Natural killer cell (primary cell): ENCODE measurements at places on chromosomes 7 and 10. TPM values are rescaled to one million over a fixed set of nuclear protein-coding genes. Genes with fewer than 3 reads are reported as not detected.
A peak's percentile ranks its signal among the peaks of the same experiment; 100 is the strongest.

GRCh38 chr10:99435986-99436638, 5.7 kb upstream of the GOT1 start:
- DNase-seq: no peak

The TMEM140 gene
- total RNA-seq: 81.7 TPM

GRCh38 chr7:55690-56248, 136.6 kb upstream of the FAM20C start:
- no peak for DNase-seq

GRCh38 chr10:46329690-46330016, 42.9 kb downstream of the ANTXRL start:
- no peak for DNase-seq

The NRF1 gene
- total RNA-seq: 43.5 TPM

The PRKAR2B gene
- 14.3 TPM for total RNA-seq

The PROSER2 gene
- total RNA-seq: 0.70 TPM

The GCK gene
- total RNA-seq: not detected

DNA sequence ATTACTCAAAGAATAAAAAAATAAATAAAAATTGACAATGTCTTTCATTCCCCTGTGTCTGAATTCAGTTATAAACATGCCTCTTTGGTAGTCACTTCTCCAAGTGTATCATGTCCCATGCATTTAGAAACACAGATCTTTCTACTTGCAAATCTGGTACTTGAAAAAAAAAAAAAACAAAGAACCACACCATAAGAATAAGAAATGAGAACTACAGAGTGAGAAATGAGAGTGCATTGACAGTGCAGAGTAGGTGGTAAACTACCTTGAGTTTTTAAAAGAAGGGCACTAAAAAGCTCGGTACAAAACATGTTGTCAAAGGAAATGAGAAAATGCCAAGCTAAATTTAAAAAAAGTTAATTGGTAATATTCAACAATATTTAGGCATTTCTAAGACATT, 123.0 kb downstream of the GPR85 start:
- no peak for DNase-seq

DNA sequence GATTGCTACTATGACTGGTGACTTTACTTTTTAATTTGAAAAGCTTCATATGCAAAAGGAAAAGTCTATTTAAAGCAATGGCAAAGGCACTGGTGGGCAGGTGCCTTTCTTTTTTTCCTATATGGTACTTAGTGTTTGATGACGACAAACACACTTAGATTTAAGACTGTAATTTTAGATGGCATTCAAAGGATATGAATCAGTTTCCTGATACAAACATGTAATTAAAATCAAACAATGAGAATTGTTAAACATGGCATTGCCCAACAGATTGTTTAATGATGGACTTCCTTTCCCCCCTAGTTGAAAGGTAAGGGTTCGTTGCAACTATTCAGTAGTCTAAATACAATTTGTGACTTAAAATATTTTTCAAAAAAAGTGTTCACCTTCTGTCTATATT, 106.5 kb upstream of the SEMA3C start:
- no peak for DNase-seq

- DNase-seq: no peak
These were observed 78.8 kb downstream of the SGMS1 start for GRCh38 chr10:50544857-50545429.

DNA sequence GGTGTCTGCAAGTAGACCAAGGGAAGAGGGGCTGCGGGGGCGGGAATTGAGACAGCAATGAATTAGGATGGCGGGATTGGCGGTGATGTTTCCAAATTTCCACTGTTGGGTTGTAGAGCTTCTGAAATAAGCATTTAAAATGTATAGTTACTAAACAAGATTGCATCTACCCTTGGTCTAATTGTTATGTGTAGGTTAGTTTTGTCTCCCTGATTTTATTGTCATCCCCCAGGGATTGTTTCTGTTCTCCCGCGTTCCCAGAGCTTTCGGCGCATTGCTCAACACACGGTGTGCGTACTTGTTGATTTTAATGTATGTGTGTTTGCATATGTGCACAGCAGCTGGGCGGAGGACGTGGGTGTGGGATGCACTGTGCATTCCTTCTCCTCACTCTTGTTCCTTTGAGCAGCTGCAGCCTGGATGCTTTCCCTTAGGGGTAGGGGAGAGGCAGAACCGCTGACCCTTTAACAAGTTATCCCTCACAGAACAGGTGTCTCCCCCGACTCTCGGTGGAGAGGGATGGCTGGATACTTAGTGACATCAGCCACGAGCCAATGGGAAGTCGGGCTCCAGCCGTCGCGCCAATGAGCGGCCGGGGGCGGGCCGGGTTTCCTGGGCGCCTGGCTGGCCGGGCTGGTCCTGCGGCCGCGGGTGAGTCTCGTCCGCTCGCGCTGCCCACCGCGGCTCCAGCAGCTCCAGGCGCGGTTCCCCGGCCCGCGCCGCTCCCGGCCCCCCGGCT, at the start of gene TSPAN33:
TSPAN33 (plus strand) TSS at position 613 of the 739 bp plus-strand sequence. CDS start 274 bp downstream, outside the sequence.
- peak; percentile 47 for DNase-seq

DNA sequence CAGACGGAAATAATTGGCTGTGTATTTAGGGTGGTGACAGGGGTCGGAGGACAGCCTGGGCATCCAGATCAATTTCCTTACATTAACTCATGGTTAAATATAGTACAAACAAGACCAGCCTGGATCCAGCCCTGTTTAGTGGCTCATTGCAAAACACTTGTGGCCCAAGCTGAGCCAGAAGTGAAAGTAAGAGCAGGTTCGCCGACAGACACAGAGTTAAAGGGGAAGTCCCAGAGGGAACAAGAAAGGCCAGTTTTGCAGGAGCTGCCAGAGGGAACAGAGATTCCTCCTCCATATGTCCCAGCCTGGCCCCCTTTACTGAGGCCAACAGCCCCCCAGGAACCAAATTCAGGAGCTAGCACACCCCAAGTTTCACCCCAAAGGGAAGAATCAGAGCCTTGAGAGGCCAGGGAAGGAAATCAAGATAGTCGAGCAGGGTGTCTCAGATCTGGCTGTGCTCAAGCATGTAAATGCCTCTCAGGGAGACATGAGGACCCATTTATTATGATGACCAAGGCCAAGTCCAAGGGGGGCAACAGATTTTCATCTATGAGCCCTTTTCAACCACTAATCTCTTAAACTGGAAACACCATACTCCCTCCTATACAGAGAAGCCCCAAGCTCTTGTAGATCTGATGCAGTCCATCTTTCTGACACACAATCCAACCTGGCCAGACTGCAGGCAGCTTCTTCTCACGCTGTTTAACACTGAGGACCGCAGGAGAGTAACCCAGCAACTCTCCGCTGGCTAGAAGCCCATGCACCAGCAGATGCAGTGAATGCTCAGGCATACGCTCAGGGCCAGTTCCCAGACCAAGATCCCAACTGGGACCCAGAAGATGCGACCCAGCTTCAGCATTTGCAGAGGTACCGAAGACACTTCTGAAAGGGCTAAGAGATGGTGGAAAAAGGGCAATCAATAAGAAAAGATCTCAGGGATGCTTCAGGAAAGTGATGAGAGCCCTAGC, 15.9 kb upstream of the ADCK2 start:
- DNase-seq: no peak

DNA sequence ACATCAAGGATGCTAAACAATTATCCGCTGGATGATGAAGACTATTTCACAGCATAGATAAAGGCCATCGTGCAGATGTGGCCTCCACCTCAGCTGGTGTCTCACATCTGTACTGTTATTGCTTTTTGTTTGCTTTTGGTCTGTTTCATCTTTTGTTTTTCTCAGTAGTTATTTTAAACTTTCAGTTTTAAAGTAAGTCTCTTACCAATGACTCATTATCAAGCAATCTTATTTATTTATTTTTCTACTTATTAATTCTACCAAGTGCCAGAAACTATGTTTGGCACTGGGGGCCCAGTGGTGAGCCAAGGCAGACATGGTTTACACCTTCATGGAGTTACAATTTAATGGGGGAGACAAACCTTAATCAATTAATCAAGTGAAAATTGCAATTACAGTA, 250.9 kb upstream of the TMEM72 start:
- no peak for DNase-seq

The KIF11 gene
- 1.9 TPM for total RNA-seq

- DNase-seq: no peak
These were observed 38.8 kb downstream of the SND1 start for GRCh38 chr7:127690806-127691205.

GRCh38 chr7:17937506-17938120, 2.7 kb downstream of the SNX13 start:
- DNase-seq: no peak

DNA sequence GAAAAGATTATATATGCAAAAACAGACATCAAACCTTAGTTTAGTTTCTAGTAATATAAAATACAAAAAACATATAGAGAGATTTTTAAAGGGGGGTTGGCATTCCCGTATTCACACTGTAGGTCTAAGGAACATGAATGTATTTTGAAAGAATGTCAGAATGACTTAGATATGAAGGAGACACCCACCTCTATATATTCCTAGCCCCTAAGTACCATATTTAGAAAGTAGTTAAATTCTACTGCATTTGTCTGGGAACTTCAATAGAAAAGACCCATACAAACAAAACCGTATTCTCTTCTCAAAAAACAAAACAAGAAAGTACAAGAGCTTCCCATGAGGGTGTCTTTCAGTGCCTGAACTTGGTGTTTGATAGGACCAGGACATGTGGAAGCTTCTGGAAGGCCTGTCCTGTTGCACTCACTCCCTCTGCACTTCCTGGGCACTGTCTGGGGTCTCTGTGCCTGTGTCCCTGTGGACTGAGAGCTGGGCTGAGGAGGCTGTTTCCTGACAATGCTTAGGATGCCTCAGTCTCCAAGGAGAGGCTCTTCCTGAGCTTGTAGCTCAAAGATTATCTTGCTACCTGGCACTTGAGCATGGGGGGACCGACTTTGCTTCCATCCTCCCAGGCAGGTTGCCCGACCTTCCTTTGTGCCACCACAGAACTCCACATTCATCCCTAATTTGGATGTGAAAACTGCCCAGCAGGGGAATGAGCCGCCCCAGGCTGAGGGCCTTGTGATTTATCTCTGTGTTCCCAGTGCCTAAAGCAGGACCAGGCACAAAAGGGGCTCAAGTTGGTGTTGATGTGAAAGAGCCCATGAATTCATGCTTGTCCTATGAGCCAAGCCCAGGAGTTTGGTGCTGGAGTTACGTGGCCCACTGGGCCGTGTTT, 44.4 kb upstream of the KLF6 start:
- DNase-seq: peak; percentile 36

DNA sequence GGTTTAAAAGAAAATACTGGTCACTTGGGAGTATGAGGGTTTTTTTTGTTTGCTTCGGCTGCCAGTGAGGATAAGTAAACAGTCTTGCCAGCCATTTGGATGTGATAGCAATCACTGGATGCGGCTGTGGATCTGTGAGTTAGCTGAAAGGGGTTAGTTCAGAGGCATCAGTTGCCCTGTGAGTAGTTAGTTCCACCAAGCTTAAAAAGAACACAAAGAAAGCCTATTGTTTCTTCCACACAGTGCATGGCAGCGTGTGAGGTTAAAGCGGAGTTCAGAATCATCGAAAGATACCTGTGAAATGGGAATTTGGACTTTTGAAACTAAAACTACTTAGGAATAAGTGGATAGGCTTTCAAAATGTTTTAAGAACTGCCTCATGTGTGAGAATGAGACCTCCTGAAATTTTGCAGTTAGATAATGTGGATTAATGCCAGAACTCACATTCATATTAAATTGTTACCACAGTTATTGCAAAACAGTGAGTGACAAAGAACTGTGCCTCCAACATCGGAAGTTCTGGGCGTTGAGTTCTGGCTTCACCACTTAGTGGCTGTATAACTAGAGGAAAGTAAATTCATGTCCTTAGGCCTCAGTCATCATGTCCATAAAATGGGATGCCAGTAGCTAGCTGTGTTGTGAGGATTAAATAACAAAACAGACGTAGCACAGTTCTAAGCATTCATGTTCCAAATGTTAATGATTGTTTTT, 31.3 kb downstream of the KIAA1217 start:
- no peak for DNase-seq

The LIPJ gene
- not detected for total RNA-seq

- DNase-seq: no peak
These were observed 18.8 kb downstream of the CLRN3 start for GRCh38 chr10:127873901-127874470.

The C7orf57 gene
- not detected for total RNA-seq
